Thoracic aorta (tissue), 2 donors: ENCODE measurements at places on chromosomes 4 and X. TPM values are rescaled to one million over a fixed set of nuclear protein-coding genes. Genes with fewer than 3 reads are reported as not detected.

DNA sequence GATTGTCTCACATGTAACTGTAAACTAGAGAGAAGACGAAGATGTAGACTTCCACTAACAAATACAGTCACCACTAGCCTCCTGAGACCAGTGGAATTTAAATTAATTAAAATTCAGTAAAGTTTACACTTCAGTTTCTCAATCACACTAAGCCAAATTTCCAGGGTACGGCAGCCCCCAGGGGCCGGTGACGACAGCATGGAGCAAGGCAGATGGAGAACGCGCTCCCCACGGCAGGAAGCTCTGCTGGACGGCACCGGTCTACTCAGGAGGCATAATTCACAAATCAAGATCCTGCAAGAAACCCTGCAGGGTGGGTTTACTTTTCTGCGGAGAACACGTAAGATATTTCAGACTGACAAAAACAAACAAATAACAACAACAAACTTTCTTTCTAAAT is 80.7 kb downstream of the FAT1 start:
- DNase-seq = no peak

GRCh38 chr4:126592088-126592487 is 1040.7 kb upstream of the INTU start:
- DNase-seq = no peak

DNA sequence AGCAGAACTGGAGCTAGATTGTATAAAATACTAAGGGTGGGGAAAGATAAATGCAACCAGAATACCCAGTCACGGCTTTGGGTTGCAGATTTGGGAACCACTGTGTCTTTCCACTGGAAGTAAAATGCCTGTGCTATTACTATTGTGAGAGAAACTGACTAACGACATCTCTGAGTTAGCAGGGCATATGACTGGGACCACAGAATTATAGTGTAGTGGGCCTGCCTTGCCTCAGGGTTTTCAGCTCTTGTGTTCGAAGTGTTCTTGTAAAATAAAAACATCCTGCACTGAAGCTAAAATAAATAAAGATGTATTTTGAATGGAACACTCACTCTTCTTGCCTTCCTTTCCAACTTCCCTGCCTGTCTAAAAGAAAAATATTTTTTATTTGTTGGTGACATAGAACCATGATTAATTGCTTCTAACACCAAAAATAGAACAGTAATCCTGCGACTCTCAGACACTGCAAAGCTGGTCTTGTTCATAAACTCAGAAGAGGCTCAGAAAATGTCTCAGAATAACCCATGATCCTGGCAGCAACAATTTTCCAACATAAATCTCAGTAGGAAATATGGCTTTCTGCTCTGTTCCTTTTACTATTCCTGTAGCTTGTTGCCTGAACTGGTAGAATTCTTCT is 104.2 kb downstream of the FAM47B start:
- DNase-seq = no peak

DNA sequence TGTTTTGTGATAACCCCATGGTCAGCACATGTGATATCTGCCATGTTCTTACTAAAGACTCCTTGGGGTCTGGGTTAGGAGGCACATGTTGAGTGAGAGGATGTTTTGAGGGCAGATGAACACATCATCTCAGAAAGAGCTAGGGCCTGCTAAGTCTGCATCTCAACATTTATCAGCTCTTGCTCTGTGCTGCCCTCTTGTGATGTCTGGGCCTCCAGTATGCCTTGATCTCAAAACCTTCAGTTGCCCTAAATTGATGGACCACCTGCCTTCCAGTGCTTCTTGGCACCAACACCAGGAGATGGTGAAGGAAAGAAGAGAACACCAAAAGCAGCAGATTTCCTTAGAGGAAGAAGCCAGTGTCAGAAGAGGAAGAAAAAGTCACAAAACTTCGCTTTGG is 22.5 kb downstream of the MID1 start:
- DNase-seq = no peak

DNA sequence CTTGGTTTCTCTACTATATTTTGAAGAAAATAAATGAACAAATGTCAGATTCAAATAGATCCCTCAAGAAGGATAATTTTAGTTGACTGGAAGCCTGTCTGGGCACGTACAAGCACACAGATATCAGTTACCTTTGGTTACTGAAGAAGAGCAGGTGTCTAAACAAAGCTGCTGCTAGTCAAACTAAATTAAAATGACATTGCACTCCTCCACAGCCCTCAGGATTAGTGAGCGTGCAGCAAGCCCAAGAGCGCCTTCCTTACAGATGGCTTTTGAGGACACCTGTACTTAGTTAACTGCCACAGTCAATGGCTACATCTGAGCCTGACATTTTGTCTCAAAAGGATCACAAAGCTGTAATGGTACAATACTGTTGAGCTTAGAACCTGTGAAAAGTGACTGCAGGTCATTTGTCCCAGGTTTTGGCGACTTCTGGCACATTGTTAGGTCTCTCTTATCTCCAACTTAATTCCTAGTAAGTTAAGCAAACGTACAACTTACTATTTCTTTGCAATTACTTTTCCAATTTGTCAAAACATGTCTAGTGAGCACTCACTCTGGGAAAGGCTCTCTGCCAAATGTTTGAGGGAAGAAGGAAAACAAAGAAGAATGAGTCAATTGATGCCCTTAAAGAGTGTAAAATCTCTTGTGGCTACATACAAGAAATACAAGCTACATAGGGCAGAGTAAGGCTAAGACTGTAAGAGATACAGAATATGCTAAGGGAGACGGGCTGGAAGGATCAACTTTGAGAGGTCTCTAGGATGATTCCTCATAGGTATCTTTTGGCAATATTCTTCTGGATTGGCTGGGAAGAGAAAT is 25.6 kb upstream of the DAPP1 start:
- no peak for DNase-seq

PNMA5 gene
- total RNA-seq = not detected
